Activated gamma-delta T cell treated with Interleukin-2 at 50 U/mL for 16 hours (primary cell): ENCODE measurements at places on chromosomes 1 and 21.
A peak's percentile ranks its signal among the peaks of the same experiment; 100 is the strongest.

DNA sequence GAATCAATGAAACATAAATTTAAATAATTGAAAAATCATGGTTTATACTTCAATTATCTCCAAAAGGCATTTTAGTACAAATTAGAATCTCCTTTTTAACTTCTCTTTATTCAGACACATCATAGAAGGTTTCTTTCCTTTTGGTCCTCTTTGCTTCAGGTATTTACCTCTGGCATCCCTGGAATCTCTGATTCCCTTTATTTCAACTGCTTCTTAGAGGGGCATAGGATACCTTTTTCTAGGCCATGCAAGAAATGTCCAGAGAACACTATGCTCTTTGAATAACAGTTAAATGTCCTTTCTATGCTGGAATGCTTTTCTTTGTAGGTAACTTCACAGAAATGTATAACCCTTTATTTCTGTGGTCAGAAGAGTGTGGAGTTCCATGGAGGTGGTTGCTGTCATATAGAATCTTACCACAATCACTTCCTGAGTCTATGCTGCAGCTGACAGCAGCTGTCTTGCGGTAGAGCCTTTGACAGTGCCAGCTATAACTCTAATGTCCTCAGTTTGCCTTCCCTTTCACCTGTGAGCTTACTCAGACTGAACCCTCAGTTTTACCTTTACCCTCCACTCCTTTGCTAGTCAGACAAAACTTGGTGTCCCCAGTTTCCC is 8.6 kb downstream of the LAMC2 start:
- no peak for DNase-seq

GRCh38 chr1:15540186-15540585 is 13.5 kb downstream of the DNAJC16 start:
- DNase-seq: no peak

- DNase-seq: no peak
Measured at GRCh38 chr21:22297575-22297974, 1299.4 kb downstream of the NCAM2 start.

DNA sequence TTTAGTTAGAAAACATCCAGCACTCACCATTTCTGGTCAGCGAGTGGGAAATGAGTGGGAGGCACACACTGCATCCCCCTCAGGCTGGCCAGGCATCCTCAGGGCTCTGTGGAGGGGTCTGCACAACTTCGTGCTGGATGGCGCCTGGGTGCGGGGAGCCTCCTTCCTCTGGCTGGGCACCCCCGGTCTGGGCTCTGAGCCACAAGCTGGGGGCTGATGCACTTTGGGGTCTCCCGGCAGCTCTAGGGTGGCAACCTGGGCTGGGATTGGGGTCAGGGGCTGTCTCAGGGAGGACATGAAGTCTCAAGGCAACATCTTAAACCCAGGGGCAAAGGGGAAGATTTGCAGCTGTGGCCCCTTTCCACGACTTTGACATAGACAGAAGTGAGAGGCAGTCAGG is 23.5 kb downstream of the PRDM16 start:
- DNase-seq: no peak

DNA sequence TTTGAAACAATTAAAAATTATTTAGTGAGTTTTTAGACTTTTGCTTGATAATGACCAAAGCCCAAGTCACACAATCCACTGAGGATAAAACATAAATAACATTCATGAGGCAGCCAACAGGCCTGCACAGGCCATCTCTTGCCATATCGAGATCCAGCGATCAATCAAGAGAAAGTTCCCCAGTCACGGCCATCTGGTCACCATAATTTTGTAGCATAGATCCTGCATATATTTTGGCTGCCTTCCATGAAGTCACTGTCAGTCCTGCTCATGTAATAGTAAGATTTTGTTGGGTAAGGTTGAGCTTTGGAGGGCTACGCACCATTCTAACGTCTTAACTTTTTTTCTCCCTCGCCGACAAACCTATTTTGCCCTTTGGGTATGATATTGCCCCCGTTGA is 17.5 kb downstream of the KPNA6 start:
- DNase-seq: no peak

GRCh38 chr1:173870252-173871075 is 2.3 kb downstream of the ZBTB37 start:
- no peak for DNase-seq

GRCh38 chr1:25503551-25504426 is 39.6 kb upstream of the LDLRAP1 start:
- DNase-seq: peak; percentile 78

DNA sequence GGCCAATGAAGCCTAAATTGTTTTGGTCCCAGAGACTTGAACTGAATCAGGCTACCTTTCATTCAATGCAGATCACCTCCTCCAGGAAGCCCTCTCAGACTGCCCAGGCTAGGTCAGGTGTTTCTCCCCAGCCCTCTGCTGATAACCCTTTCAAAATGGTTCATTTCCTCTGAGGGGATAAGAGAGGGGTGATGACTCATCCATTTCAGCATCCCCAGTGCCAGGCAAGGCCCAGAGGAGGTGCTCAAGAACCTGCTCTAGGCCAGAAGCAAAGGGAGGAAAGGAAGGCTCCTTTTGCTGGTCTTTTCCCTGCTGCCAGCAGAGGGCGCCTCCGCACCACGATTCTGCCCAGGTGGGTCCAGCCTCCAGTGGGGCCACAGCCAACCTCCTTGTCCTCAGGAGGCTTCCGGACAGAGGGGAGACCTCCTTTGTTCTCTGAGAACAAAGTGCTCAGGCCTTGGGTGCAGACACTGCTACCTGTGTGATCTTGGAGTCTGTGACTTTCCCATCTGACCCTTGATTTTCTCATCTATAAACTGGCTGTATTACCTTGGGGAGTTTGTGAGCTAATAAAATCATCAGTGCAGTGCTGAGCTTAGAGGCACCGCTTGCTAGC is 45.3 kb upstream of the ARHGEF10L start:
- DNase-seq: peak; percentile 52

DNA sequence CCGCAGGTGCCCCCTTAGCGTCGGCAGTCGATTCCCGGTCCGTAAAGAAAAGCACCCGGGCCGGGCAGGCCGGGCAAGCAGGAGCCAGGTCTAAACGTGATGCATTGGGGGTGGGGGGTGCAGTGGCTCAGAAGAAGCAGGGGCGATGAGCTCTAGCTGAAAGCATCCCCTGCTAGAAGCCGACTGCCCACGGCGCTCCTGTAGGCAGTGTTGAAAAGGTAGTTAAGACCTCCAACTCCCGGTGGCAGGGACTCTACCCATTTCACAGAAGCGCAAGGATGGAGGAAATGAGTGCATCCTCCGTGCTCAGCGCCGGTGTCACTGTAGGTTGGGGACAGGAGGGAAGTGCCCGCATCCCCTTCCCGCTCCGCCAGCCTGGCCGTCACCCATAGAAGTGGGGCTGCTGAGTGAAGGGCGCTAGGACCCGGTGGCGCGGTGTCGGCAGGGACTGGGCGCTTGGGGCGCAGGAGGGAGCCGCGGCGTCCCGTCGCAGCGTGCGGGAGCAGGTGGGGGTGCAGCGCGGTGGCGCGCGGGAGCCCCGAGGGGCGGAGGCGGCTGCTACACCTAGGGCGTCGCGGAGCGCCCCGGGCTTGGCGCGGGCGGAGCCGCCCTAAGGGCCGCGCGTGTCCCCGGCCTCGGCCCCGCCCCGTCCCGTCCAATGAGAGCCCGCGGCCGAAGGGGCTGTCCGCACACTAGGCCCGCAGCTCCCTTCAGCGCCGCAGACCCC is at the start of gene WNT2B:
WNT2B (plus strand) TSS at position 688 of the 727 bp plus-strand sequence. CDS start 298 bp downstream, outside the sequence.
- DNase-seq: peak; percentile 42

DNA sequence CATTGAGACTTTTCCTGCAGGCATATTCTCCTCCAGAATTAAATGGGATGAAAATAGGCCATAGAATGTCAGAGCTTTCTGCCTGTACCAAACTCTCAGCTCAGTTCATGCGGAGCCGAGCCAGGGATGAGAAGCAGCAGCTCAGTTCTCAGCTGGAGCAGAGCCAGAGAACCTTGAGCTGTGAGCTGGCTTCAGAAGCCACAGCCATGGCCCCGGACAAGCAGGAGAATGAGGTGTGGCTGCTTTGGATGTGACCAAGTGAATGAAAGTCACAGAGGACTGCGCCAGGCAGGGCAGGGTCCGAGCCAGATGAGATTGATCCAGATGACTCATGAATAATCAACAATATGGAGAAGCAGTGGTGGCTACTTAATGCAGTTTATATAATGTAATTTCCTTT is 633.8 kb downstream of the NCAM2 start:
- DNase-seq: no peak

GRCh38 chr1:211783897-211784296 is 46.7 kb downstream of the LPGAT1 start:
- DNase-seq: no peak

- no peak for DNase-seq
Measured at GRCh38 chr1:5720936-5721335, 271.3 kb downstream of the NPHP4 start.

- no peak for DNase-seq
Measured at GRCh38 chr1:199157494-199157893, 518.7 kb downstream of the PTPRC start.

GRCh38 chr1:212110617-212111016 is 75.1 kb downstream of the DTL start:
- DNase-seq: no peak

DNA sequence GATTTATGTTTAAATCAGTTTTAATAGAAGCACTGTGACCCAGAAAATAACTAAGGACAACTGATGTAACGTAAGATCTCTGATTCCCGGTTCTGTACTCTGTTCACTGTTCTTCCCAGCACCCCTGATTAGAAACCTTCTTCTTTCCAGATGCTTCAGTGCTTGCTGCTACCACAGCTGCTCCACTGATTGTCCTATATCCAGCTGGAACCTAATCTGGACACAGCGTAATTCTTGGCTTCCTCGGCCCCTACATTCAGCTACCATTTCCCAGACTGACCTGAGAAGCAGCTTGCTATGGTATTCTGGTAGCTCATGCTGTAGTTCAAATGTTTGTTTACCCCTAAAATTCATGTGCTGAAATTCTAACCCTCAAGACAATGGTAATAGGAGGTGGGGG is 302.7 kb downstream of the GRIK1 start:
- DNase-seq: no peak

- peak; percentile 45 for DNase-seq
Measured at GRCh38 chr1:152479792-152480595, 30.6 kb upstream of the LCE5A start.

- no peak for DNase-seq
Measured at GRCh38 chr21:28487455-28488070, 505.1 kb downstream of the LTN1 start.
